ENCODE measurements at places on chromosomes 16 and 17.

GRCh38 chr17:82098939-82099763, 1.1 kb upstream of the FASN start:
- DNase-seq: no peak

- peak; percentile 48 for DNase-seq
Measured at GRCh38 chr17:18966831-18967624, 15.1 kb downstream of the SLC5A10 start.

- no peak for DNase-seq
Measured at GRCh38 chr16:9497750-9498149, 406.3 kb downstream of the HAPSTR1 start.

DNA sequence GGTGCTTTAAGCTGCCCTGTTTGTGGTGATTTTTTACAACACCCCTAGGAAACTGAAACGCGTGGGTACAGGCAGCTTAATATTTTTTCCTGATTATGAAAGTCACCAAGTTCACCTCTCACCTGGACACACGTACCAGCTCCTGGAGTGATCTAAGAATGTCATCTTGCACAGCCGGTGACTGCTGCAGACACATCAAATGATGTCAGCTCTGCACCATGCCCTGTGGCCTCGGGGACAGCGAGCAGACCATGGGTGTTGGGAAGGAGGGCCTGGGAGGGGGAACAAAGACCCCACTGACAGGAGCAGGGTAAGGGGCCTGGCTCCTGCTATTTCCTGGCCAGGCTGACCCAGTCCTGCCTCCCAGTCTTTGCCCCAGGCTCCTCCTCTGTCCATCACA, 272.7 kb downstream of the PARN start:
- DNase-seq: no peak

DNA sequence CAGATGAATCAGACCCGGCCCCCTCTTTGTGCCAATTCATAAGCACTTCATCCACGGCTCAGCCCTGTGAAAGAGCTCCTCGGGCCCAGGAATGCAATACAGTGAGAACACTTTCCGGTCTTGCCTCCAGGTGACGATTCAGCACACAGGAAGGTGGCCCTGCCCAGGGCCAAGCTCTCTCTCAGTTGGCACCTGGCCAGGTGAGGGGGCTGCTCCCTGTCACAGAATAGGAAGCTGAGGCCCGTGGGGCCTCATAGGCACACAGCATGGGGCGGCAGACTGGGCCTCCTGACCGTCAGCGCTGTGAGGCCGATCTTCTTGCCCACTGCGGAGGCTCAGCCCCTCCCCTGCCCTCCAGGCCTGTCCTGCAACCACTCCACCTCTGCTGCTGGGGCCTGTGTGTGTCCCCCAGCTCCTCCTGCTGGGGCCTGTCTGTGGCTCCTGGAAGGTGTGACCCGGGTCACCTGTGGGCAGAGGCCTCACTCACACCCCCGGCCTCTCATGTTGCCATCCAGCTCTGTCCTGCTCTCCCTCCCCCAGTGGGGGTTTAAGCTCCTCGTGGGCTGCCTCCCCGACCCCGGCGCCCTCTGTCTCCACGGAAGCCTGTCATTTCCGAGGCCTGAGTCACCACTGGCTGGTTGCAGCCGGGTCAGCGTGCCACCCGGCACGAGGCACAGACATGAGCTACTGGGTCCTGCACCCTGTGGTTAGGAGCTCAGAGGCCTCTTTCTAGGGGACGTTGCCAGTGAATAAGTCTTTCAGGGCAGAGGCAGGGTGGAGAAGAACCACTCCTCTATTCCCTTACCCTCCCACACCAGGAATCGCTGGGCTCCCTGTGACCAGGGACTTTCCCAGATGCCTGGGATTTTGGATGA, 114.4 kb downstream of the SEC14L1 start:
- DNase-seq: no peak

GRCh38 chr17:63705657-63706056, 5.7 kb upstream of the LIMD2 start:
- no peak for DNase-seq
